ENCODE measurements at places on chromosomes 4 and X.
A peak's percentile ranks its signal among the peaks of the same experiment; 100 is the strongest.

DNA sequence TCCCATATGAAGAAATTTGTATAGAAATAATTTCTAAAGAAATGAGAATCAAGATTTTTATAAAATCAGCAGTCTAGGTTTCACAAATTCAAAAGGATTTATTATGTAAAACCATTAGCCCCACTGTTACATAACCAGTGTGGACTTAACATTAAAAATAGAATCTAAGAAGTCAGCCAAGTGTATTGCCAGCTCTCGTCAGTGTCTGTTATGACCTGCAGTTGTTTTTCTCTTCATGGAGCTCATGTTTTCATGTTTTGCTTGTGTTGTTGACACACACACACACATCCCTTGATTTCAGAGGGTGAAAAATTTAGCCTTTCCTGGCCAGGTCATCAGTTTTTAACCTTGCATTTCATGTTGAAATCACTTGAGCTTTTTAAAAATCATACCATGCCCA is 39.5 kb downstream of the USP38 start:
- DNase-seq: no peak

- DNase-seq: no peak
Measured at GRCh38 chr4:16227462-16227868, 1.2 kb upstream of the TAPT1 start.

GRCh38 chr4:136103616-136104015 is 1428.7 kb downstream of the PCDH18 start:
- no peak for DNase-seq

- DNase-seq: peak; percentile 49
Measured at GRCh38 chrX:86016139-86016538, 31.2 kb downstream of the CHM start.

- no peak for DNase-seq
Measured at GRCh38 chr4:147651563-147651962, 32.4 kb downstream of the PRMT9 start.

- no peak for DNase-seq
Measured at GRCh38 chr4:184265546-184266351, 48.1 kb upstream of the ENPP6 start.

DNA sequence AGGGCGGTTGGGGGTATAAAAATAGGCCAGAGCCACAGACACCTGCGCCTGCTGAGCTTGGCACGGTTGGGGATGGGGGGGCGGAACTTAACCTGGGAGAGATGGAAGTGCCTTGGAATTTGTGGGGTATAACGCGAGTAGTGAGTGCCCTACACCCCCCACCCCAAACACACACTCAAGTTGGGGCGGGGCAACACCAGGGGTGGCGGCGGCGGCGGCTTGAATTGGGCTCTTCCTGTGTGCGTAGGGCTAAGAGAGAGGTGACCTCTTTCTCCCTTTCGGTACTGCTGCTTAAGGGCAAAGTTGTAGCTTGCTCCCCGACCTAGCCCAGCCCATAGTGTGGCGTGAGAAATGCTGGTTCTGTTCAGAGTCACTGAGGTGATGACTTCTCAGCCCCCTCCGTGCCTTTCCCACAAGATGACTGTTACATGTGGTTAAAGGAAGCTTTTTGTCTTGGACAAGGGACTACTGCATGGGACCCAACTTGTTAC is 839 bp downstream of the STK26 start:
- DNase-seq: peak; percentile 47

DNA sequence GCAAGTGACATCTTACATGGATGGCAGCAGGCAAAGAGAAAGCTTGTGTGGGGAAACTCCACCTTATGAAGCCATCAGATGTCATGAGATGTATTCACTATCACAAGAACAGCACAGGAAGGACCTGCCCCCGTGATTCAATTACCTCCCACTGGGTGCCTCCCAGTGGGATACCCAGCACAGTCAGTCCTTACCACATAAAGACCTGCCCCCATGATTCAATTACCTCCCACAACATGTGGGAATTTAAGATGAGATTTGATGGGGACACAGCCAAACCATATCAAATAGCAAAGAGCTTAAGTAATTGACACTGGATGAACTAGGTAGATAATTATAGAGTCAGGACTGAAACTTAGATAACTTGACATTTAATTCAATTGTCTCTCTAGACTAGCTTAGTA is 85.6 kb downstream of the SLIT2 start:
- DNase-seq: no peak

DNA sequence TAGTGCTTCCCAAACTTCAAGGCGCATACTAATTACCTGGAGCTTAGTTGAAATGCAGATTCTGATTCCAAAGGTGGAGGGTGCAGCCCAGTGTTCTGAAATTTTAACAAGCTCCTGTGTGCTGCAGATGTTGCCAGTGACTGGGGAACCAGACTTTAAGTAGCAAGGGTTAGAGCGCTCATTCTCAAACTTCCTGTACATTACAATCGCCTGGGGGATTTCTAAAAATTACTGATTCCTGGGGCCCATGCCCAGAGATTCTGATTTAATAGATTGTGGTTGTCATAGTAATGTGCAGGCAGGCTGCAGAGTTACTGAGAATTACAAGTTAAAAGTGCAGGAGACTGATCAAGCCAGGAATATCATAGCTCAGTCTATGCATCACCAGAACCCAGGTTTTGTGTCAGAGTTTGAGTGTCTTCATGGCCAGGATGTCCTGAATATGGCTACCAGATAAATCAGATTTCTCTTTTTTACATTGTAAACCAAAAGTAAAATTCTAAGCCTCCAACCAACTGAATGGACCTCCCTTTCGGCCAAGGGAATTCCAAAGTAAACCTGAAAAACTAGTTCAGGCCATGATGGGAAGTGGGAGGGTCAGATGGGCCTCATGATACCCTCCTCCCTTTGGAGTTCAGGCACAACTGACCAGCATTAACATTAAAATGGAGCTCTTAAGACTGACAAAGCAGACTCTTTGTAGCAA is 121.6 kb downstream of the ATXN3L start:
- peak; percentile 83 for DNase-seq

DNA sequence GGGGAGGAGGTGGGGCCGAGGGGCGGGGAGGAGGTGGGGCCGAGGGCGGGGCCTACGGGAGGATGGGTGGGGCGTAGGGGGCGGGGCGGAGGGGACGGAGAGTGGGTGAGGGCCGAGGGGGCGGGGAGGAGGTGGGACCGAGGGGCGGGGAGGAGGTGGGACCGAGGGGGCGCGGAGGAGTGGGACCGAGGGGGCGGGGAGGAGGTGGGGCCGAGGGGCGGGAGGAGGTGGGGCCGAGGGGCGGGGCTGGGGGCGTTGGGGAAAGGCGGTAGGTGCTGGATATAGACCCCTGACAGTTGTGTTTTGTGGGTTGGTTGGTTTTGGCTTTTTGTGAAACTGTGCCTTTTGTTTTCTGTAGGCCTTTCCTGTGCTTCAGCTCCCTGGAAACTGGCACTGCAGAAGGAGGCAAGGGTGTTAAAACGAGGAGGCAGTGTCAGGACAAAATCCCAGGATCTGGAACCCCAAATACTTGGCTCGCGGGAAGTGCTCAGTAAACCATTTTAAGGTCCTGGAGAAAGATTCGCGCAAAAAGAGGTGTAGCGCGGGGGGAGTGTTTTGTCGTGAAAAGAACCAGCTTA is 580 bp upstream of the MMGT1 start:
- DNase-seq: peak; percentile 69

- DNase-seq: peak; percentile 51
Measured at GRCh38 chrX:21933077-21933476, 7.4 kb upstream of the SMS start.

GRCh38 chr4:47104986-47105385 is 73.6 kb downstream of the GABRB1 start:
- DNase-seq: no peak

DNA sequence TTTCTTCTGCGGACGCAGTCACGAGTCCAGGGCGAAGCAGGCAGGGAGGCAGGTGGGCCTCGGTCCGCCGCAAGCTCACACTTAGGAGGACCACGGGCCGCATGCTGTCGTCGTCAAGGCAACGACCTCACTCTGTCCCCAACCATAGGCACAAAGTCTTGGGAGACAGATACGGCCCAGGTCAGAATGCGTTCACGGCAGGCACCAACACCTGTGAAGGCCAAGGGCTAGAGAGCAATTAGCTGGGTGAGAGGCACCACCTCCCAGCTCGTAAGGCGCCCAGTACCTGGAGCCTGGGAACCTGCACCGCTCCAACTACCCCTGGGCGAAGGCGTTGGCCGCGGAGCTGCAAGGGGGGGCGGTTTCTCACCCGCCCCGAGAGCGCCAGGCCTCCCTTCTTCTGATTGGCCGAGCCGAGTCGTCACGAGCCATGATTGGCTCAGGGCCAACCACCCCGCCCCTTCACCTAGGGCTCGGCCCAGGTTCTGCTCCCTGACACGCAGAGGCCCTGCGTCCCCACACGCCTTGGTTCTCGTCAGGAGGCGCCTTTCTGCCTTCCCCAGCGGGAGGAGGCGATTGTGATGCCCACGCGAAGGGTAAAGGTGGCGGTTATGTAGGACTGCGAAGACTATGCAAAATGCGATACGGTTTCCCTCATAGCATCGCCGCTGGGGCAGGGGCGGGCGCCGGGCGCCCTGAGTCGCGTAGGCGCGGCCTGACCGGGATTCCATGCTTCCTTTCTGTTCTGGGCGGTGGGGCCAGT is at the start of gene CDKL2:
Gene CDKL2, minus strand, starts transcription at position 355 of the 763 bp plus-strand sequence. CDS start 4,540 bp downstream, outside the sequence.
- peak; percentile 95 for DNase-seq

DNA sequence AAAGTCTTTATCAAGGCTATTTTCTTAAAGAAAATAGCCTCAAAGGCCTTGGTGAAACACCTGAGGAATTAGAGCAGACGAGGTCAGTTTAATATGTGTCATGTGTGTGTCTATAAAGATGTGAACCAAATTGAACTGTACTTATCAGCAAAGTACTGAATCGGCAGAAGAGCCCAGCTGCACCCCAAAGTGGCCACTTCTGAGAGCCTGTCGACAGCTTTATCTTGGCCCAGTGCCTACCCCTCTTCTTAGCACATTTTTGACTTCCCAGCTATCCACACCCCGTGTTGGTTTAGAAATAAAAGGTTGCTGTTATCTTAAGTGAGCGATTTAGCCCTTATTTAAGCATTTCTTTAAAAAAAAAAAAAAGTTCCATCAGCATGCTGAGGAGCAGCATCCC is 329.7 kb downstream of the FBXW7 start:
- DNase-seq: no peak

DNA sequence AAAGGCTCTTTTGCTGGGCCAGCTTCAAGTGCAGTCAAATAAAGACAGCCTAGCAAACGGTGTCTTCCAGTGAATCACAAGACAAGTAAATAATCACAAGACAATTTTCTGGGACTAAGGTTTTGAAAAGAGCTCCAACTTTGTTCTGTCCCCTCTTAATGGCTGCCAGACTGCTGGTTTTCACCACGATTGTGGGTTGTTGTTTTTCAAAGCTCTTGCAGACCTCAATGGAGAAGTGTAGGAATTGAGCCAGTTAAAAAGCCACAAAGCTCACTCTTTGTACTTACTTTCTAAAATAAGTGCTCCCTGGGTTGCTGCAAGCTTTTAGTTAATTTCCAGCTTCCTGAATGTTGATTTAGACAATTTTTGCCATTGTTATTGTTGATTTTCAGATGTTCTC is 405.8 kb upstream of the HTR2C start:
- no peak for DNase-seq

DNA sequence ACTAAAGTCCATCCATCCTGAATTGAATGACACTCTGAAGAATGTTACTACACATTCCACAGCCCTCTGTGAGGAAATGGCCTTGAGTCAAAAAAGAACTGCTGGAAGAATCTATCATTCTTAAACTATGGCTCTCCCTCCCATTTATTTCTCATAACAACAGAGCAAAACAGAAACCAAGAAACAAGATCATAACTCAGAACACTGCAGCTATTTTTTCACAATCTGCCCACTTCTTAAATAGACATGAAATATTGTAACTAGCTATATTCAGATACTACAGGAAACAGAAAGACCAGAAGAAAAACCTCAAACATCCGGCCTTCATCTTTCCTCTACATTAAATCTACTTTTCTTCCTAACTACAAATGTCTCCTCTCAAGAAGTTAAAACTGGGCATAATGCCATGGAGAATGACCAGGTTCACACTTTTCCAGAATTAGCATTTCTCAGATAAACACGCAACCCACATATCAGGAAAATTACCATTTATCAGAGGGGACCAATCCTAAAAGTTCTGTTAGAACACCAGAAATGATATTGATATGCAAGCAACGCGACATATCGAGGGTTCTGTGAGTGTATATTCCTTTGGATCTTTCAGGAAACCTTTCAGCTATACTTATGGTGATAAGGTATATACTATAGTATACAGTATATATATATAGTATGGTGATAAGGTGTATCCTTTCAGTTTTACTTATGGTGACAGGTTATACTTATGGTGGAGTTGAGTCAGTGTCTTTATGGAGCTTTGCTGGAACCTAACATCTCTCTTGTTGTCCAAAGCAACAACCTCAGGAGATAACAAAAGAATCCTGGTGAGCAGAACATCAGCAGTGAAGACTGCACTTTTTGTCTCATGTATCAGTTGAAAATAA is 60.4 kb upstream of the IRF2 start:
- DNase-seq: no peak
